ENCODE measurements at places on chromosomes 6 and 20.

DNA sequence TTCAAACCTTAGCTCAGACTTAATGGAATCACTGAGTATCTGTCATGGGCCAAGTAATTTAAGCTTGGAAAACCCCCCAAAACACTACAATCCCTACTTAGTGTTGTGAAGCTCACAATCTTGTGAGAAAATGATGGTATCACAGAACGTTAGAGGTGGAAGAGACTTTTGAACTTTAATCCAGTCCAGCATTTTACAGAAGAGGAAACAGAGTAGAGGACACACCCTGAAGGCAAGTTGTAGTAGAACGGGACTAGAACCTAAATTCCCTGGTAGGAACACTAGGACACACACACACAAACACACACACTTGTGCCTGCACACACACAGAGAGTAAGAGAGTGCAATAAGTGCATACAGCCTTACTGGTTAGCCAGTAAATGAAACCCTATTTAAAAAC lies 50.2 kb upstream of the CAP2 start:
- no peak for DNase-seq

DNA sequence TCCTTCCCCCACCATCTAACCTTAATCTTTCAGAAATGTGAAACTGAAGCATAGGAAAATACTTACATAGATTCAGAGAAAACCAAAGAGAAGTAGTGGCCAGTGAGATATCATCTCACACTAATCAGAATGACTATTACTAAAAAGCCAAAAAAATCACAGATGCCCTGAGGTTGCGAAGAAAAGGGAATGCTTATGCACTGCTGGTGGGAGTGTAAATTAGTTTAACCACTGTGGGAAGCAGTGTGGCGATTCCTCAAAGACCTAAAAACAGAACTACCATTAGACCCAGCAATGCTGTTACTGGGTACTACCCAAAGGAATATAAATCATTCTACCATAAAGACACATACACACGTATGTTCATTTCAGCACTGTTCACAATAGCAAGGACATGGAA lies 9.2 kb upstream of the PREX1 start:
- DNase-seq, result no peak

- no peak for DNase-seq
Measured at GRCh38 chr6:84897988-84898594, 133.7 kb upstream of the TBX18 start.

GRCh38 chr6:45543298-45544235 lies 165.8 kb upstream of the SUPT3H start:
- no peak for DNase-seq

DNA sequence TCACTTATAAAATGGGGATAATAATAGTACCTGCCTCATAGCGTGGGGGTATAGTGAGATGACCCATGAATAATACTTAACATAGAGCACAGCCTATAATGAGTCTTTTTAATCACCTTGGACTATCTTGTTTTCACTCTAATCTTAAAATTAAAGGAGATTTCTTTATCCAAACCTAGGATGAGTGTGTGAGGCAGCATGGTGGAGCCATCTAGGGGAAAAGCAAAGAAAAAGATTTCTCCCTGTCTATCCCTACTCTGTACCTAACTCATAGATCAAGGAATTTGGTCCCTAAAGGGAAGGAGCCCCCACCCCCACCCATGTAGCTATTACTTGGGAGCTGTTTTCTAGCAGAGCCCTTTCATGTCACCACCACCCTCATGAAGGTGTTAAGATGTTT lies 45.2 kb upstream of the PAK5 start:
- DNase-seq, result no peak

DNA sequence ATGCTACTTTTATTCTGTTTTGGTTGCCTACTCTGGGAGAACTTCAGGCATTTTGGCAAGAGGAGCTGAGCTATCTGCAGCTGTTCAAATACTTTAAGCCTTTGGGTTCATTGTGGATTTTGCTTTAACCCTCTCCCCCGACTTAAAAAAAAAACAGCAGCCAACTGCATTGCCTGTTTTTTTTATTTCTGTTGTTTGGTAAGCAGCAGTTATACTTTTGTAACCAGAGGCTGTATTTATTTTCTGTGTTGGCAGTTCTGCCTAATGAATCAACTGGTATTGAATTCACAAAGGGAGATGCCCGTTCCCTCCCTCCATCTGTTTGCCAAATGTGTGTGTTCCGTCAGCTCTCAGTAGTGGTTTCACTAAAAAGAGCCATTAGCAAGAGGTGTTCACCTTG lies 484.0 kb downstream of the UTRN start:
- no peak for DNase-seq

- no peak for DNase-seq
Measured at GRCh38 chr6:44066394-44067172, 60.7 kb downstream of the MRPL14 start.

DNA sequence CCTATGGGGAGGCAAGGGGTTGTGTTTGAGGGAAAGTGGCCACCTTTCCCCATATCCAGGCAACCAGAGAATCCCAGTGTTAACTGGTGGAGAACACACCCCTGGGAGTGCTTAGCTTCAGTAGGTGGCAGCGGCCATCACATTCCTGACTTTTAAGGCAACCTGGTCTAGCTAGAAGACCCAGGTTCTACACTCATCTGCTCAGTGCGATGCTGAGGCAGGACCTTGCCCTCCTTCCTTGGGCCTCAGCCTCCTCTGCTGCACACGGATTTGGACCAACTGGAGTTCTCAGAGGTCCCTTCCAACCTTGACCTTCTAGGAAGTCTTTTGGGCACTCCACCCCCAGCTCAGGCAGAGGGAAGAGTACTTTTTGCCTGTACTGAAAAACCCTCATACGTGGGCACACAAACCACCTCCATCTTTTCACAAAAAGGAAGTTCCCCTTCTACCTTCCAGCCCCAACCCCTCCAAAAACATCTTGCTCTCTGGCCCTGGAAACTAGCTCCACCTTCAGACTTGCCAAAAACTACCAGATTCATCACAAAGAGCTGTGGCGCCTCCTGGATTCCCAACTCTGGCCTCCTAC lies 2.9 kb downstream of the CCND3 start:
- no peak for DNase-seq

DNA sequence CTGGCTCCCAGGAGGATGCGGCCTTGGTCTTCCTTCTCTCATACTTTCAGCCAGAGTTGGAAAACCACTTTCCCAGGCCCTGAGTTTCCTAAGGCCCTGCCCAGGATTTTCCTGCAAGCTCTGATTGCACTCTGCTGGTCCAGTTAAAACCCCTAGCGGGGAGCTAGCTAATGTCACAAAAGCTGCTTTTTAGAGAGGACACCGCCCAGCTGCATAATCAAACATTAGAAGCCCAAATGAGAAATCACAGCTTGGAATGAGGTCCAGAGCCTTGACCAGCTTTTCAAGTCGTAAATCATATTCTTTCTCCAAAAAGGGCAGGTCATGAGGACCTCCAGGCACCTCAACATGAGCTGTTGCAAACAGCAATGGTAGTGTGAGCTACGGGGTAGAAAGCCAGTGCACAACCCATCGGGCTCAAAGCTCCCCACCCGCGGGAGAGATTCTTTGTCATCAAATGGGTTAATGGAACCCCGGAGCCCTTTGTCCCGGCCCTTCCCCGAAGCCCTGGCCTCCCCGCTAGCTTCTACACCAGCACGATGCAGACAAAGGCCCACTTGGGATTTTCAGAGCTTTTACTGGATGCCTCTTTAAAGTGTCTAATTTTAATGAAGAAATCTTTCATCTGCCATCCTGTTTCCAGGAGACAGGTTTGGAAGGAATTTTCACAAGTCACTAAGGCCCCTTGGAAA lies 134.0 kb downstream of the SCML4 start:
- no peak for DNase-seq

DNA sequence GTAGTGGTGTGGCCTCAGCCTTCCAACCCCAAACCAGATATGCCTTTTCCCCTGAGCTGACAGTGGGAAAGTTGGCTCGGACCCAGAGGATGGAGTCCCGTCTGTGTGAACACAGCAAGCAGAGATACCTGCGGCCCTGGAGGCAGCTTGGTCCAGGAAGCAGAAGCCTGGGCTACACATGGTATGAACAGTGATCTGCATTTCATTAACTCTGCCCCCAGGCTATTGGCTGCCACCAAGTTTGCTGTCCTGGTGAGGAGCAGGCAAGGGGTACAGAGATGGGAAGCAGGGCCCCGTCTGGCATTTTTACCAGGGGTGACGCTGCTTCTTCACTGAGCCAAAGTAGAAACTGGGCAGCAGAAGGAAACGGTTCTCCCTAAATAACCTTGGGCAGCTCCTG lies 90.0 kb downstream of the EDN3 start:
- DNase-seq, result no peak

DNA sequence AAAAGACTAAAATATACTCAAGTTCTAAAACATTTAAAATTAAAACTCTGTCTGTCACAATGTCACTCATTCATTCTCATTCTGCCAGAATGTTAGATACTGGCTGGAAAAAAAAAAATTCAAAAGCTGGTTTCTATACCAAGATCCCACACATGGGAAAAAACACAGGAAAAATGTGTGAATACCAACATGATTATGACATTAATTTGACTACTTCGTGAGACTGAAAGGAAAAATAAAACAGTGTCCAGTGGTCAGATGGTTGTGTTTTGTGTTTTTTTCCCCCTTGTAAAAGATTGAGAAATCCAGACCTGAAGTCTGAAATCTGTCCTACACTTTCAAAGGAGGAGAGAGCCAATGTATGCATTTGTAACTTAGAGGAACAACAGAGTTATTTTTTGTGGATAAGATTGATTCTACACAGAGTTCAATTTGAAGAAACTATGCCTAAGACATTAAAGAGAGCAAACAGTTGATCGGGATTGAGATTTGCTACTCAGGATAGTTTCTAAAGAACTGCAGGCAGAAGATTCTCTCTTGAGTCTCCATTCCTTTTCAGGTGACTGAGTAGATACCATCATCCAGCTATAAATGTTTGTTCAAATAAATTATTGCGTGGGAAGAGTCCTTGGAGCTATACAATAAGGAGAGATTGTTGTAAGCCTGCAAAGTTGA lies 39.2 kb upstream of the TXLNB start:
- no peak for DNase-seq

- no peak for DNase-seq
Measured at GRCh38 chr6:150744522-150745260, 120.8 kb upstream of the MTHFD1L start.

DNA sequence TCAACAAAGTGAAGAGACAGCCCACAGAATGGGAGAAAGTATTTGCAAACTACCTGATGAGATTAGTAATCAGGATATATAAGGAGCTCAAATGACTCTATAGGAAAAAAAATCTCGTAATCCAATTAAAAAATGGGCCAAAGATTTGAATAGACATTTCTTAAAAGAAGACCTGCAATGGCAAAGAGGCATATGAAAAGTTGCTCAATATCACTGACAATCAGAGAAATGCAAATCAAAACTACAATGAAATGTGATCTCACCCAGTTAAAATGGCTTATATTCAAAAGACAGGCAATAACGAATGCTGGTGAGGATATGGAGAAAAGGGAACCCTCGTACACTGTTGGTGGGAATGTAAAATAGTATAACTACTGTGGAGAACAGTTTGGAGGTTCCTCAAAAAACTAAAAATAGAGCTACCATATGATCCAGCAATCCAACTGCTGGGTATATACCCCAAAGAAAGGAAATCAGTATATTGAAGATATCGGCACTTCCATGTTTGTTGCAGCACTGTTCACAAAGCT lies 65.0 kb downstream of the TOX2 start:
- DNase-seq, result no peak

- DNase-seq, result no peak
Measured at GRCh38 chr6:40541556-40542174, 45.5 kb downstream of the LRFN2 start.

GRCh38 chr6:150142670-150143515 lies at the start of gene PPP1R14C:
PPP1R14C (plus strand) TSS chr6:150143044; CDS start chr6:150143193, 149 bp downstream.
- DNase-seq, result peak; percentile 11

DNA sequence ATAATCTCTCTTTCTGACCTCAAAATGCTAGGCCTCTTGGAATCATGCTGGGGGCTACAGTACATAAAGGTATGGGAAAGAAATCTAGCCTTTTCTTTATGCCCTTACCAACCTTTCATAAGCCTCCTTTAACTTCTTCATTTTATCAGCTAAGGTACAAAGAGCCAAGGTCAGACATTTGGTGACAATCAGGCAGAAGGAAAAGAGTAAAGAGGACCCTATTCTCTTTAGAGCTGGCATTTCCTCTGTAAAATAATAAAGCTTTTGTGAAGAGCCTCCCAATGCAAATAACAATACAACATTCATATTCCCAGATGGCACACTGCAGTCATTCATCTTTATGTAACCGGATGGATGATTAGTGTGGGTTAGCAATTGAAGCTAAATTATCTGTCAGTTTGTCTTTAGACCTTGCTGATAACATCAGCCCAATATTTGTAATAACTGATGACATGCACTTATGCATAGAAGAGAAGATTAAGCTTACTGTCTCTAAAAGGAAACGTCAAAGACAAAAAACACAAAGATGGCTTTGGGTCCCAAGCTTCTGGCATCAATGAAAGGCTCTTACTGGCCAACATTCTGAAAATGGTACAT lies 163.1 kb downstream of the IBTK start:
- DNase-seq, result no peak

DNA sequence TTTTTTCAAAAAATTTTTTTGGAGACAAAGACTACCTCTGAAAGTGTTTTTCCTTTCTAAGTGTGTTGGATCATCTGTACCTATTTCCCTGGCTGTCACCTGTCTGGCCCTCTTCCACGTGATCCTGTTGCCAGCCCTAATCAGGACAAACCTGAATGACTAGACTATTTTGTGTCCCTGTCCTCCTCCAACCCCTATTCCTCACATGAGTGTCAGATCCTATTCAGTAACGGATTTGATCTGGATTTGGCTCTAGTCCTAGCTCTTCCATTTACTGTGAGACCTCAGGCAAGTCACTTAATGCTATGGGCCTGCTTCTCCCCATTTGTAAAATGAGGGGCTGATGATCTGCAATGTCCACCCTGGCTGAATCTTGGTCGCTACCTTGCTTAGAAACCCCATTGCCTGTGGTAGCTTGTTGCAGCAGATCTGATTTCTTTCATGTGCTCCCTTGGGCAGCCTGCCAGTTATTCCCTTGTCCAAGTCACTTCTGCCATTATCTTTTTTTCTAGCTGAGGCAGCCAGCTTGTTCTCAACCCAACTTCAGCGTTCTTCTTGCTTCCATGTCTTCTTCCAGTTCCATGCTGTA lies 4.8 kb downstream of the PHF20 start:
- no peak for DNase-seq

- no peak for DNase-seq
Measured at GRCh38 chr6:169292338-169293124, 38.9 kb upstream of the THBS2 start.

Measured in NCI-H187 (cell line).